Spinal cord (tissue), 10 donors: ENCODE measurements at places on chromosomes 2 and 18.

DNA sequence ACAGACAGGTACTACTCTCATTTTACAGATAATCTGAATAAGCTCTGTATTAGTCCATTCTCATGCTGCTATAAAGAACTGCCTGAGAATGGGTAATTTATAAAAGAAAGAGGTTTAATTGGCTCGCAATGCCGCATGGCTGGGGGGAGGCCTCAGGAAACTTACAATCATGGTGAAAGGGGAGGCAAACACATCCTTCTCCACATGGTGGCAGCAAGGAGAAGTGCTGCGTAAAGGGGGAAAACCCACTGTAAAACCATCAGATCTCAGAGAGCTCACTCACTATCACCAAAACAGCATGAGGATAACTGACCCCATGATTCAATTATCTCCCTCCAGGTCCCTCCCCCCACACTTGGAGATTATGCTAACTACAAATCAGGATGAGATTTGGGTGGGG lies 254.4 kb downstream of the KCNE4 start:
- DNase-seq = no peak

- no peak for DNase-seq
These were observed 263.0 kb upstream of the TRIB2 start for GRCh38 chr2:12453731-12454130.

DNA sequence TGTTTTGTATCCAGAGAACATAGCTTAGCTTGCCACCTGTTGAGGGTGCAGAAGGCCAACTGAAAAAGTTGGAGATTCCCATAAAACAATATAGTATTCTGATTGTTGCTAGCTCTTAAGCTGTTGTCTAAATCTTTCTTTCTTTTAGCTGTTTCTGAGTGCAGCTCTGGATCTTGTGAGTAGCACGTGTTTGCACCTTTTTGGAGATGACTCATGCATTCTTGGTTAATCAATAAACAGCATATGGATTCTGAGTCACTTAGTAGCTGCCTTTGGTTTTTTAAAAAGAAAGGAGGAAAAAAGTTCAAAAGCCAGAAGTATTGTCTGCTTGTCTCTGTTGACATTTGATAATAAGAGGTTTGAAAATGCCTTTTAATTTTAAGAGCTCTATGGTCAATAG lies 483.0 kb upstream of the FSIP2 start:
- DNase-seq = no peak

- no peak for DNase-seq
These were observed 111.5 kb upstream of the THSD7B start for GRCh38 chr2:136653861-136654260.

DNA sequence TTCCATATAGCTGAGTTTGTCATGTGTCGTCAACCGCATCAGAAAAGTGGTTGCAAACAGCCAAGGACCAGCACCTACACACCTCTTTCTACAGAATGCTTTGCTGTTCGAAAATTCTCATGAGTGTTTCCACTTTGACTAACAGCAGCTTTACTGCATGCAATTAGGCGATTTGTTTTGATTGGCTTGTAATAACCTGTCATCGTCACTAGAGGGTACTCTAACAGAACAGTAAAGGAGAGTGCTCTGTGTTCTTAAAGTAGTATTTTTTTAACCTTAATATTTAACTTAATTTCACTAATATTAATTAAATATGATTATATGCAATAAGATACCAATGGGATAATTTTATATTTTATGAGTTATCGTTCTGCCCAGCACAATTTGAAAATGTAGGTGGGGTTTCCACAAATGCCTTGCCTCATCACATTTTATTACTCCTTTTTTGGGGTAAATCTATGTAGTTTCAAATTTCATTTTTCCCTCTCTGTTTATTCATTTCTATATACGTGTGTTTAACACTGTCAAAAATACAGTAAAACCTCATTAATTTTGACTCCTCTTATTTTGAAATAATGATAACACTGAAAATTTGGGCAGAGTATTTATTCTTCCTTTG lies 502.2 kb downstream of the NRXN1 start:
- DNase-seq = peak; percentile 48

- DNase-seq = no peak
These were observed 29.3 kb downstream of the BCL2 start for GRCh38 chr18:63290166-63290820.

DNA sequence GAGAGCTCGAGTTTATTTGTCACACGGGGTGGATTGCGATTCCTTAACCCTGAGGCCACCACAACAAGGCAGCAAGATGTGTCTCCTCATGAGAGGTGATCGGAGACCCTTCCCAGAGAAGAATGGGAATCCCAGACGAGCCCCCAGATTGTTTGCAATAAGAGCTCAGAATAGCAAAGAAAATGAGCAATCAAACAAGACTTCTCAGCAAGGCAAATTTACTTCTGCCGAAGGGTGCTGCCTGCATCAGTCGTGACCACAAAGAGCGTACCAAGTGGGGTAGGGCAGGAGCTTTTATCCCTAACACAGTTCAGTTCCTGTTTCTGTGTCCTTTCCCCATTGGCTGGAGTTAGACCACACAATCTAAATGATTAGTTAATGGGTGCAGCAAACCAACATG lies 237.5 kb upstream of the SYT4 start:
- no peak for DNase-seq

DNA sequence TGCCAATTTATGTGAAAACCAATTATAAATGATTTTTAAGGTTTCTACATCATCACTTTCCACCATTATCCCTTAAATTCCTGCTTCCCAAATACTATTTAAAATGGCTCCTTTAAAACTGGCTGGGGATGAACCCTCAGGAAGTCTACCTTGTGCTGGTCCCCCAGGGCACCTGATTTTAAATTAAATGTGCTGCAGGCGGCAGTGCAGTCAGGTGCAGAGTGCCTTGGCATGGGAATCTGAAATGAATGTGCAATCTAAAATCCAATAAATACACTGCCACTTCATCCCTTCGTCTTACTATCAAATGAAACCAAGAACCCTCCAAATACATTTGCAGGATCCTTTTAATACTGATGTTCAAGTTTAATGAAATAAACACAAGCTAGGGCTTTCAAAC lies 61.8 kb downstream of the C2orf76 start:
- no peak for DNase-seq

DNA sequence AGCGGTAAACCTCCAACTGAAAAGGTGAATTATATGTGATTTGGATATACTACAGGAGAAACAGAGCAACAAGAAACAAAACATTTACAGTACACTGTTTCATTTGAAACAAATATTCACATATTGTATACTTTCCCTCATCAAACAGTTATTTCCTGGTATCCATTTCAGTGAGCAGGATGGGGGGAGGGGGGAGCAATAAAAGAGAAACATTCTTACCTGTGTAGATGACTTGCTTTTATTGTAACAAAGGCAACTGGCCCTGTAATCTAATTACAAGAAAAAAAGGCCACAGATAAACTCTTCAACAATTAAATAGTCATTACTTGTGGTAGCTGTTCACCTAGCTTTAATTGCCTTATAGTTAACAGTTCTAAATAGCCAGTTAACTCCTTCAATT lies 3.9 kb upstream of the PPP1CB start:
- no peak for DNase-seq

- no peak for DNase-seq
These were observed 289.3 kb downstream of the MEIS1 start for GRCh38 chr2:66724241-66724640.

GRCh38 chr18:6729247-6730091 lies at the start of gene ARHGAP28:
TSS of gene ARHGAP28 (plus strand) at chr18:6729716. CDS start at chr18:6729822, 106 bp downstream.
- peak; percentile 86 for DNase-seq

- DNase-seq = no peak
These were observed 91.7 kb downstream of the DTNA start for GRCh38 chr18:34801774-34802173.

DNA sequence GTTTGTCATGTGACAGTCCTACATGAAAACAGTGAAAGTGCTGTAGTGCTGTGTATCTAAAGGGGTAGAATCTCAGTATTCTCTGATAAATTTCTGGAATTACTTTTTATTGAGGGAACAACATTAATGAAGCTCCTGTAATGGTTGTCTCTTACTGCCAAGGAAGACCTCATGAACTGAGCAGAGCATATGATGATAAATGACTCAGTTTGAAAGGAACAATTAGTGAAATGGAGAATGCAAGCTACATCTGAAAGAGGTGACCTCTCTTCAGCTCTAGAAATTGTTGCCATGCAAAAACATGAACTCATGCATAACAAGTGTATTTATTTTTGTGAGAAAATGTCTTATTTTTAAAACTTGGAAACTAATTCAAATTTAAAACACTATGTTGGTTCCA lies 93.6 kb downstream of the SCN9A start:
- DNase-seq = no peak
